Stimulated activated naive CD4-positive, alpha-beta T cell treated with Interleukin-2 at 50 U/mL for 16 hours (primary cell): ENCODE measurements at places on chromosomes 16 and 17.

- DNase-seq: no peak
Observed at GRCh38 chr17:811051-811784, 29.1 kb downstream of the MRM3 start.

- DNase-seq: no peak
Observed at GRCh38 chr17:50375858-50376538, 3.0 kb downstream of the EME1 start.

GRCh38 chr17:63960006-63960405 is 12.7 kb downstream of the SCN4A start:
- DNase-seq: no peak

- no peak for DNase-seq
Observed at GRCh38 chr17:46842835-46843234, 8.5 kb upstream of the WNT9B start.

DNA sequence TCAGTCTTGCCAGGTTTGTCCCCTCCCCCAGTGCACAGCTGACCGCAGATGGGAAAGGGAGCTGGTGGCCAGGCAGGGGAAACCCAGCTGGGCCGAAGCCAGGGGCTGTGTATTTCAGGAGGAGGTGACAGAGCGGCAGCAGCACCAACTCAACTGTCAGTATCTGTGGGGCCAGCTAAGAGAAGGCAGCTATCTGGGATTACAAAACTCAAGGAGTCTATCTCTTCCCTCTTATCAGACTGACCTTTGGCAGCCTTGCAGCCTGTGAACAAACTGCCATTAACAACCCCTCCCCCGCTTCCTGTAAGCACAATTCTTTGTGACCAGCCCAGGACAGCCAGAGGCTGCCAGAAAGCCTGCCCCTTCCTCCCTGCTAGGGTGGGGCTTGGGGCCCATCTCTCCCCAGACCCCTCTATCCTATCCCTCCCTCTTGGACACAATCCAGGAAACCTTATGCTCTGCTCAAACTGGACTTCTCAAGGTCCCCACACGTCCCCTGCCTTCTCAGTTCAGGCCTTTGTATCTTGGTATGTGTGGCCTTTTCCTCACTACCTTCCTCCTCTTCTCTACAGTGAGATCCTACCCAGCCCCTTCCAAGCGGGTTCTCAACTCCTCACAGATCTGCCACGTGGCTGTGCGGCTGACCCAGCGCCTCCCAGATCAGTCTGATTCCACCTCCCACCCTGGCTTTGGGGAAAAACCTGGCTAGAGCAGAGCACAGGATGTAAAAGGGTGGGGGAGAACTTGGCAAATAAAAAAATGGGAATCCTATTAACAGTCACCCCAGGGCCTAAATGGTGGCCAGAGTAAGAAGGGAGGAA is 10.5 kb downstream of the ST3GAL2 start:
- DNase-seq: peak; percentile 43

DNA sequence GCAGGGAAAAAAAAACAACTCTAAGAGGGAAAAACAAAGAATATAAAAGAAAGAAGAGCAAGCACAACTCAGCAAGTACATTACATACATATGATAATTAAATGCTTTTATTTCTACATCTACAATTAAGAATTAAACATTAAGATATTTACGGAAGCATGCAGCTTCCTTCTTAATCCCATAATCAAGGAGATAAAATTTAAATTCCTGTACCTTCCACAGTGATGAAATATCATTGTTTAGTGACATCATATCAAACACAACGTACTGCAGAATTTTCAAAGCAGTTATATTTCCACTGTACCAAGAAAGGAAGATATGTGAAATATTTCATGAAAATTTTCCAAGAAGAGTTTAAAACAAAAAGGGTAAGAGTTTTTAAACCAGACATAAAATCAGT is 26.0 kb downstream of the KANSL1 start:
- no peak for DNase-seq

- peak; percentile 22 for DNase-seq
Observed at GRCh38 chr17:4420692-4421131, 13.0 kb upstream of the SPNS3 start.

- no peak for DNase-seq
Observed at GRCh38 chr17:2292100-2292499, 11.5 kb downstream of the SMG6 start.
